ENCODE measurements at places on chromosomes 6 and 20. TPM values are rescaled to one million over a fixed set of nuclear protein-coding genes. Genes with fewer than 3 reads are reported as not detected.

The BNIP5 gene
- total RNA-seq = not detected

The PRRT1 gene
- total RNA-seq = 0.30 TPM

The KHDRBS2 gene
- not detected for total RNA-seq

The RIN2 gene
- 134 TPM for total RNA-seq

The GPLD1 gene
- total RNA-seq = under 0.01 TPM

The THBD gene
- total RNA-seq = 32.7 TPM

The RAB32 gene
- total RNA-seq = 196 TPM

The FAXC gene
- 2.6 TPM for total RNA-seq

The WDR46 gene
- total RNA-seq = 106 TPM

The C2 gene
- not detected for total RNA-seq

The GMDS gene
- total RNA-seq = 14.3 TPM

The SLC18B1 gene
- total RNA-seq = 15.7 TPM

The HLA-B gene
- 164 TPM for total RNA-seq

The CPXM1 gene
- 0.32 TPM for total RNA-seq

The PTPRT gene
- not detected for total RNA-seq
